ENCODE measurements at places on chromosomes 13 and 19. TPM values are rescaled to one million over a fixed set of nuclear protein-coding genes. Genes with fewer than 3 reads are reported as not detected.

Gene ZNF816
- polyA plus RNA-seq = 18.6 TPM

DNA sequence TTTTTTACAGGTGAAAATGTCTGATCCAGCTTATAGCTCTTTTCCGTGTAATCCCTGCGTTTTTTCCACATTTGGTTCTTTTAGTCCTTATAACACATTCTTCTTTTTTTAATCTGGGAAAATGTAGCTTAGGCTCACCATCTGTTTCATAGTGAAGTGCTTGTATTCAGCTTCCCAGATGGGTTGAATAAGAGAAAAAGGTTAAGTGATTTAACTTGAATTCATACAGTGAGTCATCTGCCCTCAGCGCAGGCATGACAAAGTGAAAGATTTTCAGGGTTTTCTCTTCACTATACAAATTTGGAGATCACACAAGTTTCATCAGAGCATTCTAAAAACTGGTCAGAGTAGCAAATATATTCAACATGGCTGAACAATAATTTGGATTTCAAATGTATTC is 224.8 kb downstream of the SPRY2 start:
- no peak for DNase-seq

Gene CD22
- polyA plus RNA-seq = 5.3 TPM

DNA sequence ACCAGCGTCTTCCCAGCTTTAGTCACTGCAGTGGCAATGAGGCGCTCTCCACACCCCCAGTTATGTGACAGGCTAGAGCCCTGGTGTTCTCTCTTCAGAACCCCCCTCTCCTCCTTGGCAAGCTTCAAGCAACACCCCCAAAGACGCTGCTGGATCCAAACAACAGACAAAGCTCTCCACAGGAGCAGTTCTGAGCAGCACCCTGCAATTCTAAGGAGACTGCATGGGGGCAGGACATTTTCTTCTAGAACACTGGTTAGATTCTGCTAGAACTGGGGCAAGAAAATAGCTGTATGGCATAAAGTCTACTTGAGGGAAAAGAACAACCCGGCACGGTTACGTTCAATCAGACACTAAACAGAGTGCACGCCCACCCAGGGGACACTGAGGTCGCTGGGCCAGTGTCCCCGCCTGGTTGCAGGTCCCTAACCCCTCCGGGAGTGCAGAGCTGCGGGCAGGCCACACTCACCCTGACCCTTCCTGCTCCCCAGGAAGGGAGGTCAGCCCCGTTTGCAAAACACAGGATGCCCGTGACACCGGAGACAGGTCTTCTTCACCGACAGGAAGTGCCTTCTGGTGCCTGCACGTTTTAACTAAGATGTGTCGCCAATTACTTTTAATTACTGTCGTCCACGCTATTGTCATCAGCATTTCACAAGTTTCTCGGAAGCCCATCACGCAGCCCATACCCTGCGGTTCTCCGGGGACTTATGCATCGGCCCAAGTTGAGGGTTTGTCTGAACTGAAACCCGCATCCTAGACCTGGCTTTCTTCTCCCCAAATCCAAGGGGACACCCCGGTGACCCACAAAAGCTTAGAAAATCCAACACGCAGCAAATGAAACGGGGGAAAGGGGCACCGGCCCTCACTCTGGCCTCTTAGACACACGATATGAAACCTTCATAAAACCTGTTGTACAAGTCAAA is 943 bp downstream of the GJB6 start:
- DNase-seq = no peak

Gene GPR18
- 0.40 TPM for polyA plus RNA-seq

DNA sequence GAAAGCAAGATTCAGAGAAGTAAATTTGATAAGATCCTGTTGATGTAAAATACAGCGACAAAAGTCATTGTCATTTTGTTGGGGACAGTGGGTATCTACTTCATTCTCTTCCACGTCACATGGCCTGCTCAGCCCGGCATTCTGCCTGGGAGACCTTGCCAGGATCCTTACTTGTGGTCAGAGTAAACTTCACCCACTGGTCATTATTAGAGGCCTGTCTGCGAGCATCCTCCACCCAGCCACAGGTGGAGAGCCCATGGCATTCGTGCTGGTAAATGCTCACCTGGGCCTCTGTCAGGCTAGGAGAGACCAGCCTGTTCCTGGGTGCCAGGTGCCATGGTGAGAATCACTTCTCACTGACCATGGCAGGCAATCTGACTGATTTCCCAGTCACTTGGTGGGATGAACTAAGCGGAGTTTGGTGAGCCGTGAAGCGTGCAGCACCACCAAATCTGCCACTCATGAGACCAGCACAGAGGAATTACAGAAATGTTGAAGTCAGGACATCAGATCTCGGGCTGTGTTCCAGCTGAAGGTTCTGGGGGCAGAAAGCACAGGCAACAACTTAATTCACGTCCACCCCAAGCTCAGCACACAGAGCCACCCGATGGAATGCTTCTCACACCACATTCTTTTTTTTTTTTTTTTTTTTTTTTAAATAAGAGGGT is 107.0 kb downstream of the SIPA1L3 start:
- DNase-seq = no peak

Gene PNMA8B
- polyA plus RNA-seq = 2.8 TPM

GRCh38 chr19:41792513-41793413 is 3.6 kb upstream of the CEACAM3 start:
- no peak for DNase-seq

DNA sequence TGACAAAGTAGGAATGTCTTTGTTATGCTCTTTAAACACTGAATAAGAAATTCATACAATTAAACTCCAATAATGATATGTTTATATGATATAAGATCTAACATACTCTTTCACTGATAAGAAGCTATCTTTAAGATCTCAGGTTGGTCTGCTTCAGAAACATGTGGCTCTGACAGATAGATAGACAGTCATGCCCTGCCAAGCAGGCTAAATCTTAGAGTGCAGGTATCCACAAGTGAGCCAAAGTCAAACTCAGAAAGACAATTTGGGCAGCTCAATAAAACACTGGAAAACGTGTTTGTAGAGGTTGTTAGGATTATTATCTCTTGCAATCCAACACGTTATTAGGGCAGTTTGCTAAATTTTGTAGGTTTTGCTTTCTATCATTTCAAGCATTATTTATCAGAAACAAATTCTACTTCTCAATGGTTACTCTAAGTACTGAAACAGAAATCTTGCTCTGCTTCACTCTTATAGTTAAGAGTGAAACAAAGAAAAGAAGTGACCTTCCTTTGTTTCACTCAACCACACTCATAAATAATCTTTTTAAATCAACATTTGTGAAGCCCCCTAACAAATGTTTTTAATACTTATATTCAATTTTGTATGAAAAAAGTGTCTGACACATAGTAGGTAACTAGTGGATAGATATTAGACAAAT is 1255.6 kb downstream of the DIAPH3 start:
- DNase-seq = no peak

- no peak for DNase-seq
Observed at GRCh38 chr13:33186861-33187291, 98.7 kb downstream of the STARD13 start.

GRCh38 chr13:112715715-112716460 is 26.1 kb downstream of the ATP11A start:
- DNase-seq = no peak

DNA sequence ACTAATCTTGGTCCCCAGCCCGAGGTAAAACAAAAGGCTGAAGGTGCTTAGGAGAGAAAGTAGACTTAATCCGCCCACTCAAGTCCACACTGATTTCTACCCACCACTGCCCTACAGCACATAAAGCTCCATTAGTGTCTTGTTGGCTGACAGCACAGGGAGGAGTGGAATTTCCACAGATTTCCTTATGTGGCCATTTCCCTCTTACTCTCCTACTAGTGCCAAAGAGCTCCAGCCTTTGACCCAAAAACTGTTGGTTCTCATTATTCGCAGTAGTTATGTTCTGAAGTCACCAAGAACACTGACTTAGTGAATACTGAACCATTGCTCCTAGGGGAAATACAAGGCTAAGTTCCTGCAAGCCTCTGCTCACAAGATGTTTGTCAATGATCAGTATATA is 61.2 kb downstream of the RAB20 start:
- no peak for DNase-seq

- DNase-seq = peak; percentile 12
Observed at GRCh38 chr13:89695343-89696257, 1651.9 kb upstream of the MIR17HG start.

GRCh38 chr19:46107371-46107770 is 17.1 kb downstream of the IGFL3 start:
- DNase-seq = no peak

DNA sequence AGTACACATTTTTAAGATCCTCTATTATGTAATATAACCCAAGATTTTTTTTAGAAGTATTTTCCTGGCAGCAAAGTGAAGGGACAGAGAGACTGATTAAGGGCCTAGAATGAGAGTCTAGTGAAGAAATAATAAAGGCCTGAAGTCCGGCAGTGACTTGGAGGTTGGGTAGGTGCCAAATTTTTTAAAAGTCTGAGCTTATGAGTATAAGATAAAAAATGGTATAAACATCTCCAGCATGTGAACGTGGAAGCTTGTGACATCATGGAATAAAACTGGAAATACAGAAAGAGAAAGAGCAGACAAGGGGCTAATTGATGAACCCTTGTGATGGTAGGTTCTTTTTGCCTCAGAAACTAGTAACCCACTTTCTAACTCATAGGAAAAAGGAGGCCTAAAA is 174.6 kb downstream of the SUCLA2 start:
- DNase-seq = peak; percentile 21

- DNase-seq = no peak
Observed at GRCh38 chr13:51635137-51635878, 51.0 kb downstream of the WDFY2 start.

Gene SMIM17
- polyA plus RNA-seq = 1.8 TPM

Gene ATXN8OS
- polyA plus RNA-seq = not detected

DNA sequence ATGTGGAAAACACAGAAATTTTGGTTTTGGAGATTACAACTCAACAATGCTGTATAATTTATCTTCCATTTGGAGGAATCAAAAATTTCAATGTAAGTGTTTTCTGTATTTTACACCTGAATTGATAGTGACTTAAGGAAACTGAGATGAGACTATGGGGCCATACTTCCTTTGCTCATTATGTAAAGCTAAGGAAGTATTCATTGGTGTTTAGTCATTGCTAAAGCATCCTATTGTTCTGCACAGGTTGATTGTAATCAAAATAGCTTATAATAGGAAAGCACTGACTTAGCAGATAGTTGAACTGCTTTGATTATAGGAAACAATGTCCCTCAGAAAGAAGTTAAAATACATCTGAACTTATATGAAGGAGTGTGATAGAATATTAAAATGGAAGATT is 244.4 kb upstream of the SLITRK5 start:
- DNase-seq = no peak

- no peak for DNase-seq
Observed at GRCh38 chr13:77016251-77016812, 10.6 kb downstream of the FBXL3 start.

Gene SBK3
- polyA plus RNA-seq = 0.86 TPM

- DNase-seq = peak; percentile 63
Observed at GRCh38 chr13:60397704-60398378, 821 bp downstream of the TDRD3 start.

GRCh38 chr13:109110159-109110558 is 480.7 kb downstream of the MYO16 start:
- no peak for DNase-seq

DNA sequence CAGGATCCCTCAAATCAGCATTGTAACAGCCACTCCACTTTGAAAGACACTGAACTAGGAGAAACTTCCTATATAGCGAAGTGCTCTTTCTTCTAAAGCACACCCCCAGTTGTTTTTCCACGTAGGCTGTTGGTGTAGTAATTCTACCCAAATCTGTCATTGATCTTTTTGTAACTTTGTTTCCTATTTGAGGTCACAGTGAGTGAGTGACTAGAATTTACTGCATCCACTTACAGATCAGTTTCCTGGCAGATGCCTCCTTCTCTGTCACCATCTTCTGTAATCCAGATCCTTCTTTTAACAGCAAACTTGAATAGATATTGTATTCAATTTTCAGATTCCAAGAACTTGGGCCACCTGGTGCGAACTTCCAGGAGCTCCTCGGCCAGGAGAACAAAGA is 15.3 kb downstream of the ZAR1L start:
- DNase-seq = no peak

DNA sequence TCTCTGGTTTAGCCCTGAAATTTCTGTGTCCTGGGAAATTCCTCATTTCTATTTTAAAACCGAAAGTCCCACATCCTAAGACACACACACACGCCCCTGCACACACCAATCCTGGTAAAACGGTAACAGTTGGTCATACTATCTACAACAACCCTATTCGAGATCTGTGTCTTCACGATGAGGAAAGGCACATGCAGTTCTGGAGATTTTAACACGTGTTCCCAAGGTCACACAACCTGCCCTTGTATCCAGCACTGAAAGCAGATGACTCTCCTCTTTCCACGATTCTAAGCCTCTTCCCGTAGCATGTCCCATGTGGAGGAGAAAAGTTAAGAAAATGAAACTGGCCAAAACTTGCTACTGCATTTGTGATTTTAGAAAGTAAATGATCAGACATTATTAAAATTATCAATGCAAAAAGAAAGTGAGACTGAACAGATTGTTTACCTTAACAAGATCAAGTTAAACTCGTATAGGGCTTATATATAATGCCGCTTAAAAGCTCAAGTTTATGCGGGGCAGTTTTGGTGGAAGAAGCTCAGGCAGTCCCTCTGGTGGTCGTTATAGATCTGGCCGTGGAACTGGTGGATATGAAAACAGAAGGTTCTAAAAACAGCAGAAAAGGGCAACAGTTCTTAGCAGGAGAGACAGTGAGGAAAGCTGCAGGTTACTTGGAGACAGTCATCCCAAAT is 32.7 kb downstream of the VSTM1 start:
- no peak for DNase-seq

Gene APC2
- 1.2 TPM for polyA plus RNA-seq

DNA sequence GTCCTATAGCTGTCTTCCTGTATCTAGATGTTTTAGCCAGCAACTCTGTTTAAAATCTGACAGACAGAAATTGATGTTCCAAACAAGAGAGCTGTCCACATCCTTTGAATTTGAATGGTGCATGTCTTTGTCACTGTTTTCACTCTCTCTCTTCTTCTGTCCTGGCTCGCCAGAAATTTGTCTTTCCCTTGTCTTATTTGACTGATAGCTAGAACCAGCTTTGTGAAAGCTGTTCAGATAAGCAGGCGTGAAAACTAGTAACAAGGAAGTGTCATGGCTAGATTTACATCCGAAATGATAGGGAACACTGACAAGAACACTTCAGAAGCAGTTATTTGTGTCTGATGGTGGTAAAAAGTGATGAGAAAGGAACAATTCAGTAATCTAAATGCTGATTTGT is 354.9 kb upstream of the SLITRK1 start:
- DNase-seq = no peak

DNA sequence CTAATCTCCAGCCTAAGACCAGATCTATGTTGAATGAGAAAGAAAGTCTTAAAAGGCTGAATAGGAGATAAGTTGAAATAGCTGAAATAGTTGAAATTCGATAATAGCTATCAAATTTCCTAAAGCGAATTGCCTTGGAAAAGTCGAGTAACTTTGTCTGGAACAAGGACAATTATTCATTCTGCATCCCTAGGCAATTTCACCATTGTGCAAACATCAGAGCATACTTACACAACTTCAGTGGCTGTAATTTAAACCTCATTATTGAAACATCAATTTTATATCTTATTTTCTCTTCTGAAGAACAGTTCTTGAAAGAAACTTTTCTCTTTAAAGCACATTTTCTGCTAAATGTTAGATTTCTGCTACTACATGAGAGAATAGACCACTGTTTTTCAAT is 13.6 kb downstream of the TNFSF13B start:
- DNase-seq = no peak

Gene SLC17A7
- polyA plus RNA-seq = 0.51 TPM

GRCh38 chr13:59527500-59527899 is 636.2 kb downstream of the DIAPH3 start:
- DNase-seq = no peak

Gene CYP4F8
- 0.04 TPM for polyA plus RNA-seq

All from right lung (tissue), 10 donors.